MV-4-11 (cell line): ENCODE measurements at places on chromosomes 5 and 9.

DNA sequence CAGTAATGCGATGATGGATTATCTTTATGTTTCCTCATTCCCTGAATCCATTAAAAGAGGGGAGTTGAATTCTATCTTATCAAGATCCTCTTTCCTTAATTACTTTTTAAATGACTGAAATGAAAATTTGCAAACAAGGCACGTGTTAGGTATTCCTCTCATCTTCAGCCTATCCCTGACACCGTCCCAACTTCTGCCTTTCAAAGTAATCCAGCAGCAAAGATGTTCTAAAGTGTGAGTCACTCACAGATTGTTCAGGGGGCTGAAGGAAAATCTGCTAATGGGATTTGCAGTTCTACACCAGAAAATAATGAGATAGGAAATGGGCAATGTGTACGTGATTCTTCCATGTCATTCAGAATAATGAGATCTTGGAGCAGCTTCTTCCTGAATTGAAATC lies 403.0 kb downstream of the ARHGEF28 start:
- DNase-seq = no peak

- DNase-seq = no peak
Measured at GRCh38 chr5:135050244-135050767, 16.3 kb upstream of the PITX1 start.

DNA sequence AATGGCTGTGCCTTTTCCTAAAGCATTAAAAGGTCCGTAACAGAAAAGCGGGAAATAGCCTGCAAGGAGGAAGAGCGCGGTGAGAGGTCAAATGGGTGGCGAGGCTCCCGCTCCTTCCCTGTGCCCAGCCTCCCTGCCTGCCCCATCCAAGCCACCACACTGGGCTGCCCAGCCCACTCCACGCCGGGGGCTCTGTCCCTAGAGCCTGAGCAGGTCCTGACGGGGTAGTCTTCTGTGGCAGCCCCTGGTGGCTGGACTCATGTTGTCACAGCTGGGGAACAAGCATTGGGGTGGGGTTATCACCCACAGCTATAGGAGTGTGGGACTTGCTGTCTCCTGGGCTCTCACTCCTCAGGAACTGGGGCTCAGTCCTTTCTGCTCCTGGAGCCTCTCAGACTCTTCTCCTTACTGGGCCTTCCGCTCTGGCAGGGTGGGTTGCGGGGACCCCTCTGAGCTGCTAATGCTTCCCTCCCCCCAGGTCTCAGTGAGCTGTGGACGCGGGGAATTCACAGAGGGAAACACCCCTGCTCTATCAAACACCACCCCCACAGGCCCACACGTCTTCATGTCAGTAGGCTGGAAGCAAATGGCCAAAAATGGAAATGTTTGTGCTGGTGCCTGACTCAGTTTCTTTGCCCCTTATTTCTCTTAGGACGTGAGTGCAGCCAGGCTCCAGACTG lies 152.4 kb upstream of the PHYKPL start:
- DNase-seq = no peak

DNA sequence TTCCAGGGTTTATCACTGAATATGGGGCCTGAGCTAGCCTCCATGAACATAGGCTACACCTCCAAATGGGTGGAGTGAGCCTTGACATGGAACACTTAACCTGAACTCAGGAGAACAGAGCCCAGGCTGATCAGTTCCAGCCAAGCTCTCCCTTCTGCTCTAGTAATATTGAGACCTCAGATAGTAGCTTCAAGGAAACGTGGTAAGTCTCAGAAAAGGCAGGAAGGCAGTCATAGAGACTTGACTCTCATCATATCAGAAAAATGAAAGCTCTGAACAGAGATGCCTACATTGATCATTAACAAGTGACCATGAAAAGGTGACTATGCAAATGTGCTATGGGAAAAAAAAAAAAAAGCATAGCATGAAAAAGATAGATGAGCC lies 40.5 kb upstream of the MYO10 start:
- no peak for DNase-seq

- no peak for DNase-seq
Measured at GRCh38 chr5:176501333-176501732, 35.9 kb downstream of the RNF44 start.

DNA sequence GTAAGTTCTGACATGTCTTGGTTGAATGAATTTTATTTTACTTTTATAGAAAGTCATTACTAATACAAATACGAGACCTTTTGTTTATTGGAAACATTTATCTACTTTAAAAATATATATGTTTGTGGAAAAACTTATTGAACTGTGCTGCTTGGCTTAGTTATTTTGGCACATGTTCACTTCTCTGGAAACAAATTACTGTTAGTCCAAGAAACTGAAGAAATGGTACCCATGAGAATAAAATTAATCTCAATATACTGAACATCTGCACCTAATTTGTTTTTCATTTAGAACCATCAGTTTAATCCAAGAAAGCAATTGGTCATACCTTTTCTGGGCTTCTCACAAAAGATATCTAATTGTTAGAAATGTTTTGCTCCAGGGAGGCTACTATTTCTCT lies 32.2 kb downstream of the INVS start:
- DNase-seq = no peak

DNA sequence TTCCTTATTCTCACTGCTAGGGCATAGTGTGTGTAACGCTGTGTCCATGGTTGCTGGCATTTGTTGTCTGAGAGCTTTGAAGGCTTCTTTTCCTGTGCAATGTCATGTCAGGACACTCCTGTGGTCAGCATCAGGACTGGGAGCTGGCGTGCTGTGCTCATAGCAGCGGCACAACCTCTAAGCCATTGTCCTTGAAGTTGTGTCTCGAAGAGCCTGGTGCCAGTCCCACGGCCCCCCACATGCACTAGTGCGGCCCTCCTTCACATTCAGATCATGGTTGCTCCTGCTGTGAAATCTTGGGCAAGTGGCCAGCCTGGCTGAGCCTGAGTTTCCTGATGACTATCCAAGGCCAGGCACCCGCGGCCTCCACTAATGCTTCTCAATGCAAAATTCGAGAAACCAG lies 32.4 kb downstream of the PDZD2 start:
- DNase-seq = no peak

- DNase-seq = no peak
Measured at GRCh38 chr9:118891213-118891612, 478.0 kb downstream of the BRINP1 start.

DNA sequence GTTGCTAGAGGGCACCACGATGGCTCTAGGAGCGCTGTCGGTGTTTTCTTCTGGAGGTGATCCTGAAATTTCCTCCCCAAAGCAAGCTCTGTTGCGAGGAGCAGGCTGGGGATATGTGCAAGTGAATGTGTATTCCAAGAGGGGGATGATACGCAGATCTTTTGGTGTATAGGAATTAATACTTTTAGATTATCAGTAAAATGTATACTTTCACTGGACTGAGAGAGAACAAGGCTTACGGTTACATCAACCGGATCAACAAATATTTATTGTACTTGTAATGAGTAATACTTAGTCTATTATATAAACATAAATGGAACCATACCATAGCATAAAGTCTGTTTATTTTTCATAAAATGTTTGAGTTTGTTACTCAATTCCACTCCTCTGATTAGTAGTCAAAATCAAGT lies 632 bp upstream of the PRKAA1 start:
- DNase-seq = no peak

GRCh38 chr5:123000731-123001130 lies 35.8 kb downstream of the PPIC start:
- DNase-seq = no peak

DNA sequence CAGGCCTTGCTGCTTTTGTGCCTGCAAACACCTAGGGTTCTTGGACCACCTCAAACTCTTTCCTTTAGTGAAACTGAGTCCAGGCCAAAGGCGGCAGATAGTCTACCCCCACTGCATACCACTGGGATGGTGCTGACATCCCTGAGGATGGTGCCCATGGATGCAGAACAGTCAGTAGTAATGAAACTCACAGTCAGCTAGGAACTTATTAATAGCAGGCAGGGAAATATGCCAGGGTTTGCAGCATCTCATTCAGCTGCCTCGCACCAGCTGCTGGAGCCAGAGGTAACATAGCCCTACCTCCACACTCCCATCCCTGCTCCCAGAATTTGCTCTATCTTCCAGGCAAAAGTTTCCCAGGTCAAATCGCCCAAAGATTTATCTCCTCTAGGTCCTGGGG lies 189.1 kb downstream of the SREK1 start:
- no peak for DNase-seq

GRCh38 chr5:79202076-79202475 lies 33.9 kb upstream of the JMY start:
- no peak for DNase-seq

GRCh38 chr5:16508730-16509531 lies 43.3 kb upstream of the ZNF622 start:
- peak; percentile 68 for DNase-seq

GRCh38 chr5:122076669-122077365 lies 1.2 kb downstream of the LOX start:
- no peak for DNase-seq

- DNase-seq = no peak
Measured at GRCh38 chr5:170327829-170328228, 30.3 kb upstream of the LCP2 start.

DNA sequence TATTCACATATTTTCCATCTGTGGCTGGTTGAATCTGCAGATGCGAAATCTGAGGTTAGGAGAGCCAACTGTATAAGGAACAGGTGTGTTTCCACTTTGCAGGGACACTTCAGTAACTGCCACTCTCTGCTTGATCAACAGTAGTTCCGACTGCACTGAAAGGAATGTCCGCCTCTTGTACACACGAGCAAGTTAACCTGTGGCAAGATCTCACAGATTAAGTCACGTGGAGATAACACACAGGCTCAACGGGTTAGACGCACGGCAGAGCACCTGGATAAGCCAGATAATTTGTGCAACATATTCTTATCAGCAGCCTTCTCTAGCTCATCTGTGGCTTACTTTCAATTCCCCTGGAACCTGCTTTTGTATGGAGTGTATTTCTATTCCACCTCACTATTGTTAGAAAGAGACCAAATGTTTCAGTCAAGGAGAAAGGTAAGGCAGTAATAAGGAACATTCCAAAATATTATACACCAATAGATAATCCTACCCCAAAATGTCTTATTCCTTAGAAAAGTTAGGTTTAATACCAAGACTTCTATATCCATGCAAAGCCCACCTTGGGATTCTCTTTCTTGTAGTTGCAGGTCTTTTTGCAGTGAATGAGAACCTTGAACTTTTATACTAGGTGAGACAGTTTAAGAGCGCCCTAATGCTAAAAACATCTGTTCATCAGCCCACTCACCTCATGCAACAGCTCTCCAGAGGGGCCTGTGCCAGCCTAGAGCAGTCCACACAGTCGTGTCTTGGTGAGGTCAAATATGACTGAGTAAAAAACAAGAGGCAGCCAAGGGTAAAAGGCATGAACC lies 6.5 kb upstream of the C9 start:
- no peak for DNase-seq

DNA sequence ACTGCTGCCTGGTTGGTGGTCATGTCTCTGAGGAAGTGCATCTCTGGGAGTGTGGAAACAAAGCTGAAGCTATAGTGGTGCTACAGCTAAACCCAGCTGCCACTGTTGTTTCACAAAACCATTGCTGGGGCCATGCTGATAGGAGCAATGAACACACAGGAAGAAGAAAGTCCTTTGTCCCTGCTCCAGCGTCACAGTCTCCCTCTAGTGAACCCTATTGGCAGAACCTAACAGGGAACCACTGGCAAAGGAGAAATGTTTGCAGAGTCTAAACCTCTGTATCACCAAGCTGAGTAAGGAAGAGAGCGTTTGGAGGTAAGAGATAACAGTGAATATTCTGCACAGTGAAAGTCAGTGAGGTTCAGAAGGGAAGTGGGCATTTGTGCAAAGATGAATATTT lies 244.0 kb downstream of the YTHDC2 start:
- DNase-seq = no peak

- no peak for DNase-seq
Measured at GRCh38 chr9:134350416-134350994, 24.2 kb downstream of the RXRA start.

DNA sequence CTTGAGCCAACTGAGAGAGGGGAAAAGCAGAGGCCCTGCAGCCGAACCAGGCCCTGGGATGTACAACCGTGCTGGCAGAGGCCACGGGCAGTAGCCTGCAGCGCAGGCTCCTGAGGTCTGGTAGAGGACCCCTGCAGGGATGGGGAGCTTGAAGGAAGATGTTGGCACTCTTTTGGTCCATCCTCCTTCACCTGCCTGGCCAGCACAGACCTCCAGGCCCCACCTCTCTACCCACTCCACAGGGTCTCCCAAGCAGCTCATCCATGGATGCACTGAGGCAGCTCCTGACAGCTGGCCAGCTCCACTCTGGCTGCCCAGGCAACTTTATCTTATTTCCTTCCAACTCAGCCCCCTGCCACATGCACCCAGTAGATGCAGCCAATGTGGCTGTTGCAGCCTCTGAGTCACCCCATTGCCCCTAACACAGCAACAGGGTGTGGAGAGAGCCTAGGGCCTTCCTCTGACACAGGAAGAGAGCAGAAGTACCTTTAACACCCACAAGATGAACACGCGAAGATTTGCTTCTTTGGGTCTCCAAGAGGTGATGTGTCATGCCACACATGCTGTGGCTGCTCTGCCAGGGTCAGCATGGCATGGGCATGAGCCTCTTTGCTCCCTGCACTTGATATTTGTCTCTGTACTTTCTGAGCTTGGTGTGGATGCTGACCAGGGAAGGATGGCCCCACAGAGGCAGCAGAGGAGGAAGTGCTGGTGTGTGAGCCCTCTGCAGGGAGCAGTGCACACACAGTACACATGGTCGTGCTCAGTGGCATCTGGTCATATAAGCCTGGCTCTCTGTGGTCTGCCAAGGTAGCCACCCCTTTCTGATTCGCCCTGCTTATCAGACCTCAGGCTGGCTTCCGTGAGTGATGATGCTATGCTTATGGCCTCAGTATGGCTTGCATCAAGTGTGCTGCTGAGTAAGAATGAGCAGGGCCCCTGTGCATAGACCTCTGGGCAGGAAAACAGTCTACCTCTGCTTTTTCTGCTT lies 117.2 kb downstream of the NRG2 start:
- DNase-seq = no peak

DNA sequence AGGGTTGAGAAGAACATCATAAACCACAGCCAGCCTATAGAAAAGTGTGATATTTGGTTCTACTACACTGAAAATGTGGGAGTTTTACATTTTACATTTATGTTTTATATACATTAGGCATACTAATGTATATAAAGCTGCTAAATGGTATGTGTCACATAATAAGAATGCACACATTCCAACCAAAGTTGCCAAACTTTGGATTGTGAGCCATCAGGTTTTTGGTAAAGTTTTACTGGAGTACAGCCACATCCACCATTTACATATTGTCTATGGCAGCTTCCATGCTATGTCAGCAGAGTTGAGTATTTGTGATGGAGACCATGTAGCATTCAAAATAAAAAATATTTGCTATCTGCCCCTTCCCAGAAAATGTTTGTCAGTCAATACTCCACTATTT lies 23.1 kb upstream of the TARS1 start:
- DNase-seq = no peak

GRCh38 chr5:151079838-151080612 lies 809 bp downstream of the TNIP1 start:
- DNase-seq = no peak

DNA sequence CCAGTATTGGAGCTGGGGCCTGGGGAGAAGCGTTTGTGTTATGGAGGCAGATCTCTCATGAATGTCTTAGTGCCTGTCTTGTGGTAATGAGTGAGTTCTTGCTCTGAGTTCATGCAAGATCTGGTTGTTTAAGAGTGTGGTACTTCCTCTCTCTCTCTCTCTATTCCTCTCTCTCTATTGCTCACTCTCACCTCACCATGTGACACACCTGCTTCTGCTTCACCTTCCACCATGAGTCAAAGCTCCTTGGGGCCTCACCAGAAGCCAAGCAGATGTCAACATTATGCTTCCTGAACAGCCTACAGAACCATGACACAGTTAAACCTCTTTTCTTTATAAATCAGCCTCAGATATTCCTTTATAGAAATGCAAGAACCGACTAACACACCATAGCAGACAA lies 242.7 kb upstream of the ADRA1B start:
- peak; percentile 1 for DNase-seq

GRCh38 chr5:113266227-113266912 lies 168.4 kb downstream of the TSSK1B start:
- DNase-seq = no peak
